ENCODE measurements at places on chromosomes 1 and 21.

DNA sequence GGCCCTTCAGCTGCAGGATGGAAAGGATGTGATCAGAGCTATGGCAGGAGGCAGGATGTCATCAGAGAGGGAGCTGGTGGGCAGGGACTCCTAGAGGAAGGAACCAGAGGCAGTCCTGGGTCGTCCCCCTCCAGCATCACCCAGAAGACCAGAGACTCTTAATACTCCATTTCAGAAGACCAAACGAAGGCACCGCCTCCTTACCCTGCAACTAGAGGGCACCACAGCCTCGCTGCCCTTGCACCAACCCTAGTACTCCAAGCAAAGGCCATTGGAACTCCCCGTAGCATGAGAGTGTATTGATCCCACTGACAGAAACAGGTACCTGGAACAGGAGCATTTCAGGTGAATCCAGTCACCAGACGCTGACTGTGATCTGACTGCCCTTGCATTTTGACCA is 598.1 kb downstream of the NPHP4 start:
- no peak for DNase-seq

DNA sequence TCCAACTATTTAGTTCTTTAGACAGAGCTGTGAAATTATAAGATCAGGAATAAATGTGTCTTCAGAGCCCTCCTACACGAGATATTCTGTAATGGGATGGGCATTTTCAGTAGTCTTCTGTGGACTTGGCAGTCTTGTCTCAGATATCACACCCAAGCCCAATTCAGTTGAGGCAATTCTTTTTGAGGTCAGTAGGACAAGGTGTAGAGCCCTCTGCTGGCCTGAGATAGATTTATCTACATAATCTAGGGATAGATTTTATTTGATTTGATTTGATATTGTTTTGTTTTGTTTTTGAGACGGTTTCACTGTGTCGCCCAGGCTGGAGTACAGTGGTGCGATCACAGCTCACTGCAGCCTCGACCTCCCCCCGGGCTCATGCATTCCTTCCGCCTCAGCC is 77.5 kb downstream of the FMN2 start:
- DNase-seq, result no peak

DNA sequence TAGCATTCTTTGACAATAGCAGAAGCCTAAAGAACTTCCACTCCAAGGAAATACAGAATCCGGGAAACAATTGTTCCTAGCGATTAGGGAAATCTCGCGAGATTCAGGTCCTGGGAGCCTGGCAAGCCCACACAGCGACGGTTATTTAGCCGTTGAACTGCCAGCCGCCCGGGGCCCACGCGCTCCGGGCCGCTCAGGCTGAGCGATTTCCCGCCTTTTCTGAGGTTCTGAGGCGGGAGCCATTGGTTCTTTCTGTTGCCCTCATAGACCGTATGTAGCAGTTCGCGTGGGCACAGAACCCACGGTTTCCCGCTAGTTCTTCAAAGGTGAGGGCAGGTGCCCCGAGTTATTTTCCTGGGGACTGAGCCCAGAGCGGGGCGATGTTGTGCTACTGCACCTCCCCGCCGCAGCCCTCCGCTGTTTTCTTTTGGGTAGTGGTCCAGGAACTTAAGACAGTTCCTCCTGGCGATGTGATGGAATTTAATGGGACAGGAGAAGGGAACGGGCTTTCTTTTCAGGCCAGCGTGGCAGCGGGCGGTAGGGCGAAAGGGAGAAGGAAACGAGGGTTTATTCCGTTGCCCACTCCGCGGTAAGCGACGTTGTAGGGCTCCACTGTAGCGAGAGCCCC is at the start of gene SYCP1:
SYCP1 (plus strand) TSS at position 171 of the 628 bp plus-strand sequence. CDS start 602 bp downstream, outside the sequence.
- no peak for DNase-seq

GRCh38 chr1:160618763-160619274 is 28.0 kb downstream of the SLAMF1 start:
- no peak for DNase-seq

GRCh38 chr1:68103884-68104554 is 53.6 kb upstream of the DIRAS3 start:
- no peak for DNase-seq

GRCh38 chr1:208157769-208158168 is 86.4 kb downstream of the PLXNA2 start:
- DNase-seq, result no peak

GRCh38 chr1:178908358-178908757 is 37.5 kb upstream of the ANGPTL1 start:
- no peak for DNase-seq

- DNase-seq, result no peak
These were observed 41.1 kb downstream of the PRKAA2 start for GRCh38 chr1:56686169-56686568.

DNA sequence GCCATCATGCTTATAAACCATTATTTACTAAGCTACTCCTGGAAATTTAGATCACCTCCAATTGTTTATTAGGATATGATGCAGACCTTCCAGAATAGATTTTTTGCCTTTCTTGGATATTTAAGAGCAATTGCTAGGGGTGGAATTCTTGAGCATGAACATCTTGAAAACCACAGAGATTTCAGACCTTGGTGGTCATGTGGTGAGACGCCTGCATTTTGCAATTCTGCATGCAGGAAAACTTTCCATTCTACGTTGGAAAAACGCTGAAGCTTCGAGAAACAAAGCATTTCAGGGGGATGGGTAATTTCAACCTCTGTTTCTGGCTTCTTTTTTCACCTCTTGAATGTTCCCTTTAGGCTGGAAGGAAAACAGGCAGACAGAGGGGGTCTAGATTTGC is 596.3 kb downstream of the KIF26B start:
- no peak for DNase-seq

DNA sequence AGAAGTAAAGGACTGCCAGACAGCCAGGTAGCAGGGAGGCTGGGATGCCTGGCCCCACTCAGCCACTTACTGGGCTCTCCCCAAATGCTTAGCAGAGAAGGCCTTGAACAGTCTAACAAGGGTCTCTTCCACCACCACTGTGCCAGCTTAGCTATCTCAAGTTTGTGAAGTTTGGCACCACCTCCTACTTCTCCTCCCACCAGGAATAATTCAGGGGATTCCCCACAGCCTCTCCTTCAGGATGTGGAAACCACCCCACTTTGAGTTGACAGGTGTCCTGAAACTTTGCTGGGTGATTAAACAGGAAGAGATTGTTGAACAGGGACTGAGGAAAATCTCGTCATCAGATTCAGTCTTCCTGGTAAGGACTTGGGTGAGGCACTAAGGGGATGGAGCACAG is 59.4 kb upstream of the ATP1B1 start:
- no peak for DNase-seq
